ENCODE measurements at places on chromosomes 4 and X.

DNA sequence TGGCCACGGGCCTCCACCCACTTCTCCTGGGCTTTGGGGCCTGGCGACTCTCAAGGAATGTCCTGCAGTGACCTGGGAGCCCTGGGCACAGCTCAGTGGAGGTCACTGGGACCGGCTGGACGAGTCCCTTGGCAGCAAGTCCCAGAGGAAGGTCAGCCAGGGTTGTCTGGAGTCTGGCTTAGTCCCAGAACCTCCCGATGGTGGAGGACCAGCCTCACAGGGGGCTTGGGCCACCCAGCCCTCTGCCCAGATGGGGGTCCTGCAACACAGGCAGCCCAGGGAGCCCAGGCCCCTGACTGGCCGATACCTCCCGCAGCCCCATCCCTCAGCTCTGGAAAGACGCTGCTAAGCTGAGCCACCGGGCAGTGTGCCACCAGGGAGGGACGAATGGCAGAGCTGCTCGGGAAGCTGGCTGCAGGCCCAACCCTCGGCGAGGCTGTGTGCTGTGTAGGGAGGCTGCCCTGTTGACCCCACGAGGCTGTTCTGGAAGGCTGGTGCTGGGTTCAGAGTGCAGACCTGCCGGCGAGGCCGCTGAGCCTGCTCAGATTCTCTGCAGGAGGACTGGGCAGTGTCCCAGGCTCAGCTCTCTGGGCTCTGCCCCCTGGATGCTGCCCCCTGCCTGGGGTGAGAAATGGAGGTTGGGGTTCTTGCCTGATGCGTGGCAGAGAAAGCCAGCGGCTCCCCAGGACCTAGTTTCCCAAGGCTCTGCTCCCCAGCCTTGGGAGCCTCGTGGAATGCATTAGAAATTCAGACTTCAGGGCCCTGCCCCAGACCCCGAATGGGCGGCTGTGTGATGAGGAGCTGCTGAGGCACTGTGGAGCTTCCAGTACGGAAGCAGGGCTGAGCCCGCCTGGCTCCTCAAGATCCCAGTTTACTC is 61.7 kb downstream of the ADRA2C start:
- DNase-seq: no peak

GRCh38 chr4:2177443-2178093 is 64.4 kb downstream of the HAUS3 start:
- DNase-seq: no peak

DNA sequence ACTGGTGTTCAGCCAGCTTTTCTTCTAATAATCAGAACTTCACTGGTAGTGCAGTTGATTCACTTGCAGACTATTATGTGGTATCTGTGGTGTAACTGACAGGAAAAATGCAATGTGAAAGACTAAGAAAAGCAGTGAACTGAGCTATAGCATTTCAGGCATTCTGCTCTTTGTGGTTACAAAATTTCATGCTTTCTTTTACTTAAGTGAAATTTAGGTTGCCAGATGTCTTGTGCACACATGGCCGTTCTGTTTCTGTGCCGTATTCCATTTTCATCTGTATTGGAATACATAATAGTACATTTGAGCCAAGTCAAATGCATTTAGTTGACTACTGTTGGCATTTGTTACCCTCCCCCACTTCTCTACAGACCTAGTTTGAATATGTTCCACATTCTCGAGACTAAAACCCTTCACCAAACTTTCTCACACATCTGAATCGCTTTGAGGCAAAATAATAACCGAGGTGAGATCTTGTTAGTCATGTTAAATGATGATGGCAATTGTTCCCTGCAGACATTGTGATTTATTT is 8.2 kb downstream of the RTL3 start:
- DNase-seq: peak; percentile 77

- no peak for DNase-seq
Measured at GRCh38 chr4:158811704-158812103, 42.9 kb downstream of the FNIP2 start.

DNA sequence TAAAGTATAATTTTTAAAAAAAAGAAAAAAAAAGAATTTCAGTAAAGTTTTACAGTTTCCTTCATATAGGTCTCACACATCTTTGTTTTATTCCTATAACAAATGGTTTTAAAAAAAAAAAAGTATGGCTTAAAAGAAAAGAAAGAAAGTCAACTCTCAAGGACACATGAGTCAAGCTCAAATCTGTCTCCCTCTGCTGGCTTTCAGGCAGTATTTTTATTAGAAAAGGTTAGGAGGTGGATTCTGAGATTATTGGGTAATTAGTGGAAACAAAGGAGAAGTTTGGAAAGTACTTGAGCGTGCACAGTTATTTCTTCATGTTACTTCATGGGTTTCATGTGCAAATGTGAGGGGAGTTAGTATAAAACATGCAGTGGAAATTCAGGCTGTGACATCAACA is 36.6 kb upstream of the BTC start:
- DNase-seq: no peak

DNA sequence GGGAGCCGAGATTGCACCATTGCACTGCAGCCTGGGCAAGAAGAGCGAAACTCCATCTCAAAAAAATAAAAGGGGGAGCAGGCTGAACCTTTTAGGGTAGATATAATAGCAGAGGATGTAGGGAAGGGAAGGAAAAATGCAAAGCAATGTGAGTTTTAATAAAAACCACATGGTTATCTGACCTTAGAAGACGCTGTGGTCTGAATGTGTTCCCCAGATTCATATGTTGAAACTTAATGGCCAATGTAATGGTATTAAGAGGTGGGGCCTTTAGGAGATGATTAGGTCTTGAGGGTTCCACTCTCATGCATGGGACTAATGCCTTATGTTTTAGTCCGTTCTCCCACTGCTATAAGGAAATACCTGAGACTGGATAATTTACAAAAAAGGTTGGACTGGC is 114.1 kb upstream of the STX18 start:
- no peak for DNase-seq

- no peak for DNase-seq
Measured at GRCh38 chrX:107168257-107168656, 38.0 kb downstream of the NUP62CL start.

DNA sequence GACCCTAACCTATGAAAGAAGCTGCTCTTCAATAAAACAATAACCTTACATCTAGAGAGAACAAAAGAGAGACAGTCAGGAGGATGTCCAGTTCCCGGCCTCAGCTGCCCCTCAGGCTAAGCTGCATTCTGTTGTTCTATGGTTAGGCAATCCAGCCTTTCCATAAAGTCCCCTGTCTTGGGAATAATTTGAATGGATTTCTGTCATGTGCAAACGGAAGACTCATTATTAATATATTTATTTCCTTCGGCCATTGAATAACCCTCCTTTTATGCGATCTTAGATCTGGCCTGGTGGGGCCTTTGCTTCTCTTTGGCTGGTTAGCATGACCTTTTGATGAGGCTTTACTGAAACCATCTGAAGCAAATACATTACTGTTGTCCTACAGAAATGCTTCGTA is 80.1 kb downstream of the ANKRD50 start:
- DNase-seq: no peak

DNA sequence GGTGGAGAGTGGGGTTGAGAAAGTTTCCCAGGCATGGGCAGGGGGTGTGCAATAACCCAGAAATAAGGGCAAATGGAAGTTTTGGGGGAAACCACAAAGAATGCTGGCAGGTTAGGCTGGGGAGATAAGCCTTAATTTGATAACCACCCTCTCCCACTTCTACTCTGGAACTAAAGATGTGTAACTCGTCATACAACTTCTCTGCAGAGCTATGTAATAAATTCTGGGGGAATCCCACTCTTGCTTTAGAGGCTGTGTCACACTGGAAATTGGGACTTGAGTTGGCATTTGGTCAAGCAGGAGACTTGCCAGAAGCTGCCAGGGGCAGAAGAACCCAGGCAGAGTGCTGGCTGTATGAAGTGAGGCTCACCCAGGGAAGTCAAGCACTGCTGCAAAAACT is 170.9 kb upstream of the CPEB2 start:
- no peak for DNase-seq

GRCh38 chr4:88002786-88003185 is 4.6 kb upstream of the PKD2 start:
- DNase-seq: no peak

GRCh38 chrX:104523858-104524257 is 42.1 kb upstream of the IL1RAPL2 start:
- DNase-seq: no peak

GRCh38 chr4:55808186-55808585 is 11.4 kb upstream of the EXOC1L start:
- DNase-seq: no peak

GRCh38 chrX:2408856-2409255 is 91.9 kb downstream of the DHRSX start:
- no peak for DNase-seq

- no peak for DNase-seq
Measured at GRCh38 chr4:53763813-53764597, 172.7 kb upstream of the LNX1 start.

GRCh38 chr4:36244257-36245082 is at the start of gene ARAP2:
TSS of gene ARAP2 (minus strand) at chr4:36244514. CDS start at chr4:36229486, 15,028 bp downstream.
- peak; percentile 76 for DNase-seq

DNA sequence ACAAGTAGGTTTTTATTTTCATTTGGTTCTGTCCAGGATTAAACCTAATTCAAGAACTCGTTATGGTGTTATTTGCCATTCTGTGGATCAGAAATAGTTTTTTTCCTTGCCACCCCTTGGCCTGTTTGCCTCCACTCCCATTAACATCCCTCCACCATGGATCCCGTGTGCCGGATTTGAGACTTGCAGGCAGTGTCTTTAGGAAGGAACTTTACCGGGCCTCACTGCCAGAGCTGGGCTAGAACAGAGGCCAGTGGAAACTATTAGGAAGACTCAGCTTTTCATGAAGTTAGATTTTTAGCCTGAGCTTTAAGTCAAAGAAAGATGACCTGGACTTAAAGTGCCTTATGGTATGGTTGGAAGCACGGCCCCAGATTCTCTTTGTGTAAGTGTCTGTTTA is 2.4 kb downstream of the KLHL2 start:
- no peak for DNase-seq

DNA sequence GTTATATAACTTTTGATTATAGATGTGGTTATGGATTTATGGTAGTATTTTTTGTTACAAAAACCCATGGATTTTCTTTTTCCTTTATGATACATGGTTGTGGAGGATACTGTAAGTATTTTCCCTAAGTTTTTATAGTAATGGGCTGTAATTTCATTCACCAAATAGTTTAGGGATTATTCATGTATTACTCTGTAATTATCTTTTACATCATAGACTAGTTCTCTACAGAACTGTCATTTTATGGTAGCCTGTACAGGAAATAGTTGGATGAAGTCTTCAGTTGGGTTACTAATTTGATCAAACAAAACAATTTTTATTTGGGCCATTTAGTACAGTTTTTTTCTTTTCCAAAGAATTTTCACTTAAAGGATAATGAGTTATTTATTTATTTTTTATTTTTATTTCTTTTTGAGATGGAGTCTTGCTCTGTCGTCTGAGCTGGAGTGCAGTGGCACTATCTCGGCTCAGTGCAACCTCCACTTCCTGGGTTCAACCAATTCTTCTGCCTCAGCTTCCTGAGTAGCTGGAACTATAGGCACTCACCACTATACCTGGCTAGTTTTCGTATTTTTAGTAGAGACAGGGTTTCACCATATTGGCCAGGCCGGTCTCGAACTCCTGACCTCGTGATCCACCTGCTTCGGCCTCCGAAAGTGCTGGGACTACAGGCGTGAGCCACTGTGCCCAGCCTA is 42.1 kb downstream of the RBPJ start:
- DNase-seq: no peak

DNA sequence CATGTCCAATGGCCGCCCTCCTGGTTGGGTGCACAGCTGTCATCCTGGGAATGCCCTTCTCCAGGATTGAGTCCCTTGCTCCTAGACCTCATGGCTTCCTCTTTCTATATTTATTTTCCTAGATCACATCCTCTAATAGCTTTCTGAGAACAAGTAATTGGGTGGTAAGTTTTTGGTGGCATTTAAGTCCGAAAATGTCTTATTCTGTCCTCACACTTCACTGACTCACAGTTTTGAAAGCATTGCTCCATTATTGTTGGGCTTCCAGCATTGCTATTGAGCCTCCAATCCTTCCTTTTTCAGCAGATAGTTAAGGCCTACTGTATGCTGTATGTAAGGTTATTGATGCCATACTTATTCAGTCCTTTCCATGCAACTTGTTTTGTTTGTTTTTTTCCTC is 25.9 kb downstream of the PGM2 start:
- no peak for DNase-seq

- DNase-seq: no peak
Measured at GRCh38 chr4:175413561-175413960, 398.5 kb downstream of the GPM6A start.

- no peak for DNase-seq
Measured at GRCh38 chr4:142781114-142781513, 65.0 kb downstream of the INPP4B start.

DNA sequence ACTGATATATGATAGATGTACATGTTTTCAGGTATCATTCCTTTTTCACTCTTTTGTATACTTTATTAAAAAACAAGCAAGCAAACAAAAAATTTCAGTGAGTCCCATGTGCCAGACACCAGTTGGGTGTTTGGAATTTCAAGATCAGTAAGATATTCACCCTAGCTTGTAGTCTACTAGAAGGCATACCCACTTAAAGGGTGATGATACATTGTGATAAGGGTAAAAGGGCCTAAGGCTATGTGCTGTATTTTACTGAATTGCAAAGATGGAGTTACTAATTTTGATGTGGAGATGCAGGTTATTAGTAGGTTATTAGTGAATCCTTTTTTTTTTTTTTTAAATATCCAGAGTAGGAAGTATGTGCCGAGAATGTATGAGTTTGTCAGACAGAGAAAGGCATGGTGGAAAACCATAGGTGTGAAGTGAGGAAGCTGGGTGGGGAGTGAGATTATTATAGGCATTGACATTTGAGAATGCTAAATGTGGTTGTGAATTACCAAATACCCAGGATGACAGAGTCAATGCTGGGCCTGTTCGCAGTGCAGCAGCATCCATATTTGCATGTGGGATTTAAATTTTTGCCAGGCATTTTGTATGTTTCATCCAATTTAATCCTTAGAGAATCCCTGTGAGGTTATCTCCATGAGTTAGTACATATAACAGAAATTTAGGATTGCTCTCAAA is 10.1 kb downstream of the STIM2 start:
- no peak for DNase-seq

GRCh38 chr4:185261946-185262345 is 52.5 kb downstream of the SNX25 start:
- DNase-seq: no peak

DNA sequence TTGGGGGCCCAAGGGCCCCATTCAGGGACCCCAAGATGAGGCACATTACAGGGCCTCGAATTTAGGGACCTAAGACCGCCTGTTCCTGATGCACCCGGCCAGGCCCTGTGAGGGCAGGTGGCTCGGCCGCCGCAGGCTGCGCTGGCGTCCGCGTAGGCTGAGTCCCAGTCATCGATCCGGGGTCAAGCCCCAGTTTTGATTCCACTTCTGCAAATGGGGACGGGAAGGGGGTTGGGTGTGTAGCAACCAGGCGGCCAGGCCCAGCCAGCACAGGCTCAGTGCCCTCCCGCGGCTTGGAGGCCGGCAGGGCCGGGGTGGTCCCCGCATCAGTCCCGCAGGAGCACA is 327 bp downstream of the PNPLA4 start:
- no peak for DNase-seq

GRCh38 chr4:79927931-79928330 is 145.1 kb downstream of the ANTXR2 start:
- peak; percentile 3 for DNase-seq

GRCh38 chr4:86972997-86973396 is 38.2 kb downstream of the AFF1 start:
- DNase-seq: no peak

All from activated CD4-positive, alpha-beta T cell treated with anti-CD3 and anti-CD28 coated beads, Interleukin-10, Interleukin-2, amounts not matched to agents 100 ng/mL and 50 ng/mL, durations not matched to agents 16 hours and 8 hours (primary cell).